Stimulated activated naive CD4-positive, alpha-beta T cell (primary cell): ENCODE measurements at places on chromosomes 11 and 22.

GRCh38 chr11:6611963-6612212 is 128 bp downstream of the TAF10 start:
- DNase-seq, result no peak

- no peak for DNase-seq
Observed at GRCh38 chr11:131052367-131052766, 136.1 kb upstream of the SNX19 start.

- DNase-seq, result no peak
Observed at GRCh38 chr11:126890561-126890960, 110.0 kb downstream of the KIRREL3 start.

GRCh38 chr11:134294664-134295063 is 18.5 kb downstream of the GLB1L3 start:
- DNase-seq, result no peak

DNA sequence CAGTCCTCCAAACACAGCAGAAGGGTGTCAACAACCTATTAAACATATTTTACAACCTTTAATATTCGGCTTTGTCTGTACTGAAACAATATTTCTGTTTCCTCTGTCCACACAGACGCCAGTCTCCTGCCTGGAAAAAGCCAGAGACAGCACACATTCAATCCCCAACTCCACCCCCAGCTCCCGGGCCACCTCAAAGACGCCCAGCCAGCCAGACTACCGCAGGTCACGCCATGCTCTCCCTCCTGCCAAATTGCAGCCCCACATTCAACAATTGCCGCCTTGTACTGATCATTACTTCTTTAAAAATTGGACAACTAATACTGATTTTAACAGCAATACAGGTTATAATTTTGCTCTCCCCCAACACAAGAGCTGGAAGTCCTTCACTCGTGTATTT is 1.2 kb downstream of the SERGEF start:
- DNase-seq, result no peak

GRCh38 chr22:37019309-37020191 is at the start of the genes MPST and TST:
MPST (plus strand) TSS chr22:37019742; CDS start chr22:37019837, 95 bp downstream.
TST (minus strand) TSS chr22:37019447; CDS start chr22:37018732, 715 bp downstream.
- DNase-seq, result peak; percentile 17

DNA sequence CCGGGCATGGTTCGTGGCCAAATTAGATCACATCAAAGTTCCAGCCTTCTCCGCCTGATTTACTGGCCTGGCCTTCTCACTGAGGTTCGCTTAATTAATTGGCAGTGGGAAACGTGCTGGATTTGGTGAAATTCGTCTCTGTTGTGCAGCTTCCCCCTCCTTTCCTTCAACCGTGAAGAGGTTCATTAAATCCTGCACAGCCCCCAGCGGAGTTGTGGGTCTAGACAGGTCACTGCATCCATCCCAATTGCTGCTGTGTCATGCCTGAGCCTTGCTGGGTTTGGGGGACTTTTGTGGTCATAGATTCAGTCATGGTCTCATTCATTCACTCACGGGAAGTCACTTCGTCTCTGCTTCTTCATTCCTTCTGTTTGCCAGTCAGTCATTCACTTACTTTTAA is 90.0 kb downstream of the INSC start:
- no peak for DNase-seq

DNA sequence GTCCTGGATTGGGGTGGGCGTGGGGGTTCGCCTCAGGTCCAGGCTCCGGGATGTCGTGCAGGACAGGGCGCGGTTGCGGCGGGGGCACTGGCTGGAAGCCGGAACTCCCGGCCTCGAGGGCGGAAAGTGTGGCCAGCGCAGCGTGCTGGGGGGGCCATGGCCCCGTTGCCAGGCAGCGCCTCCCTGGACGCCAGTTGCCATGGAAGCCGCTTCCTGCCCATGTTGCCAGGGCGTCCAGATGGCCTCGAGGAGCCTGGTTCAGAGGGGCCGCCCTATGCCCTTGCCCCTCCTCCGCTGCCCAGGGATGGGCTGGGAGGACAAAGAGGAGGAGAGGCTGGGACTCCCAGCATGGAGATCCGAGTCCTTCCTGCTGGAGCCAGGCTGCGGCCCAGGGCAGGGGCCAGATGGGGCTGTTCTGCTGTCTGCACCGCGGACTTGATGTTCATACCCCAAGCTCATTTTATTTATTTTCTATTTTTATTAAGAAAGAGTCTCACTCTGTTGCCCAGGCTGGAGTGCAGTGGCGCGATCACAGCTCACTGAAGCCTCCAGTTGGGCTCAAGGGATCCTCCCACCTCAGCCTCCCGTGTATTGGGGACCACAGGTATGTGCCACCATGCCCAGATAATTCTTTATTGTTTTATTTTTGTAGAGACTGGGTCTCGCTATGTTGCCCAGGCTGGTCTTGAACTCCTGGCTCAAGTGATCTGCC is 4.6 kb upstream of the CCDC188 start:
- DNase-seq, result no peak

GRCh38 chr11:120400564-120401364 is 64.6 kb downstream of the ARHGEF12 start:
- DNase-seq, result no peak

DNA sequence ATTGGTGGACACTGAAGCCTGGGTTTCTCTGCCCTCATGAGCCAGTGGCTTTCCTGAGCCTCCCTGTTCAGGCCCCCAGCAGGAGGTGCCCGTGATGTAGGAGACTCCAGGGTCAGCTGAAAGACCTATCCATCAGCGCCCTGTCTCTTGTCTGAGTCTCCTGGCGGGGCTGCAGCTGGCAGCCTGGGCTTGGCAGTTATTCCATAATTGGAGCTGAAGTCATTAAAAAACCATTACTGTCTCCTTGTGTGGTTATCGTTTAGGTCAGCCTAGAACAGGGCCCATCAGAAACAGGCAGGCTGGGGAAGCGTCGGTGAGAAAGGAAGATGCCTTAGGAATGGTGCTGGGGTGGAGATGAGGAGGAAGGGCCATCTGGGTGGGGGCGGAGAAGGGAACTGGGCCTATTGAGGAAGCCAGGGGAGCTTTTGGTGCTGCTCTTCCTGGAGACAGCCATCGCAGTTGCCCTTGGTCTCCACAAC is 5.0 kb downstream of the TUB start:
- no peak for DNase-seq

- no peak for DNase-seq
Observed at GRCh38 chr22:20106205-20106848, 9.6 kb upstream of the RANBP1 start.

GRCh38 chr11:98559961-98560360 is 460.8 kb upstream of the CNTN5 start:
- DNase-seq, result no peak

GRCh38 chr11:109123816-109124787 is 297.9 kb upstream of the C11orf87 start:
- no peak for DNase-seq

DNA sequence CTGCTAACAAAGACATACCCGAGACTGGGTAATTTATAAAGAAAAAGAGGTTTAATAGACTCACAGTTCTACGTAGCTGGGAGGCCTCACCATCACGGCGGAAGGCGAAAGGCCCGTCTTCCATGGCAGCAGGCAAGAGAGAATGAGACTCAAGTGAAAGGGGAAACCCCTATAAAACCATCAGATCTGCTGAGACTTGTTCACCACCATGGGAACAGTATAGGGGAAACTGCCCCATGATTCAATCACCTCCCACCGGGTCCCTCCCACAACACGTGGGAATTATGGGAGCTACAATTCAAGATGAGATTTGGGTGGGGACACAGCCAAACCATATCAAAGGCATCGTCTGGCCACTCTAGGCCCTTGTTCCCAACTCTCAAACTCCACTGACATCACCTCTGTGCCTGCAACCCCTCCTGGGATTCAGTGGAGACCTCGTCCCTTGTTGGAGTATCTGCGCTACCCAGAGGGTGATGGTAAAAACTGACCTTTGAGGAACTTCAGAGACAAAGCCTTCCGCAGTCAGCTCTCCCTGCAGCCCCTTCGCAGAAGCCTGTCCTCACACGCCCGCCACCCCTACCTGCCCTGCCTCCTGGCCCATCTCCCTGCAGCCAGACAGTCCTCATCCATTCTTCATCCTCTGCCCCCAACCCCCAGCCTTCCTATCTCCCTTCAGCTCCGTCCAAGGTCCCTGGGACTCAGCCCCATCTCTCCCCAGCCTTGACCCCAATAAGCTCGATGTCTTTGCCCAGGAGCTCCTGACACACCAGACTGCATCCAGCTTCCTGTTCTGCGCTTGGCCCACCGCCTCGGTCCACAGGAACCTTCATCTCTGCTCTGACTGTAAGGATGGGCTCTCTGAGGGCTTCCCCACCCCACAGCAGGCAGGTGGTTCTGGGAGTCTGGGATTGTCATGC is 15.8 kb downstream of the CCND1 start:
- DNase-seq, result no peak

DNA sequence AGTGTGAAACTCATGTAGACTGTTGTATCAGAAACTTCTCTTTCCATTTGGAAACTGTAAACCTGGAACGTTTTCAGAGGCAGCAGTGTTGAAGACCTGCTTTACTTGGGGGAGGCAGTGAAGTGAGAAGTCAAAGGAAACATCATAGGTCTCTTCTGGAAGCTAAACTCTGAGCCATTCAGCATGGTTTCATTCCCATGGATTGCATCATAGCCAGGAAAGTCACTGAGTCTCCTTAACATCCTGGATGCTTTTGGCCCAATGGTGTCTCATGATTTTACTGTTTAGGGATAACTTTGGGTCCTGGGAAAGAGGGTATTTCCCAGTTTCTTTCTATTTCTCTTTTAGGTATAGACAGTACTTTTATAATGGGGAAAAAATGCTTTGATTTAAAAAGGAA is 153.2 kb upstream of the E2F8 start:
- DNase-seq, result no peak

GRCh38 chr11:106172386-106172991 is 95.0 kb downstream of the AASDHPPT start:
- no peak for DNase-seq

DNA sequence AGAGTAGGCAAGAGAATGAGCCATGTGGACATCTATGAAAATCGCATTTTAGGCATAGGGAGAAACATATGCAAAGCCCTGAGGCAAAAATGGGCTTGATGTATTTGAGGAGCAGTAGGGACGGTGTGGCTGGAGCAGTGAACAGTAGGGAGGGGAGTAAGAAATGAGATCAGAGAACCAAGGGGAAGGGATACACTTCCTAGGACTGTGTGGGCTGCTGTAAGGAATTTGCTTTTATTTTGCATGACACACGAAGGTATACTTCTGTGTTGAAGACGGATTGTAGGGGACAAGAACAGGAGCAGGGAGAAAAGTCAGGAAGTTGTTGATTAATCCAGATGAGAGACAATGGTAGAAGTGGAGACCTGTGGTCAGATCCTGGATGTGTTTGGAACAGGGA is 572.1 kb downstream of the JRKL start:
- DNase-seq, result no peak

DNA sequence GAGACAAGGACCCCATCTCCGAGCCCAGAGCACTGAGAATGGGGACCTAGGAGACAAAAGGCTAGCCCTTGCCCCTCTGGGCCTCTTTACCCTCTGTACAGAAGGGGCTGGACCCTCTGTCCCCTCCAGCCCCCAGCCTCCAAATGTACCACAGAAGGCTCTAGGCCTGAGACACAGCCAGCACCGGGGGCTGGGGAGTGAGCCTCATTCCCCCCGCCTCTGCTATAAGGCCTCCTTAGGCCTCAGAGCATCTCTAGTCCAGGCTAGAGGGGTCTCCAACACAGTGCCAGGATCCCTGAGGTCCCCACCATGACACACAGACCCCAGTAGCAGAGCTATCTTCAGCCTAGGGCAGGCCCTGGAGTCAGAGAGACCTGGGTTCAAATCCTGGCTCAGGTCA is 4.8 kb downstream of the SMTN start:
- no peak for DNase-seq

DNA sequence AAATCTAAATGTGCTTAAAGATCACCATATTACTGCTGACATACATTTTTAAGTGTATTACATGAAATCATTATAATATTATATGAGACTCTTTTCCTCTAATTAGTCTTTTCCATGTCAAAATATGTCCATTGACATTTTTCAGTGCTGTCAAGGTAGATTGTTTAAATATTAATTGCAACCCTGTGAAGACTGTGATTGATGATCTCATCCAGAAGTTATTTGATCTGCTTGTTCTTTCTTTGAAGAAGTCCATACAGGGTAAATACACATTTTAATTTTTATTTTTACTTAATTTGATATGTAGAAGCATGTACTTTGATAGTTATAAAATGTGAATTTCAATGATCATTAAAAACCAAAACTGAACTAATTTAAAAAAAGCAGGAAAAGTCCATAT is 38.4 kb downstream of the DYNC2H1 start:
- no peak for DNase-seq

DNA sequence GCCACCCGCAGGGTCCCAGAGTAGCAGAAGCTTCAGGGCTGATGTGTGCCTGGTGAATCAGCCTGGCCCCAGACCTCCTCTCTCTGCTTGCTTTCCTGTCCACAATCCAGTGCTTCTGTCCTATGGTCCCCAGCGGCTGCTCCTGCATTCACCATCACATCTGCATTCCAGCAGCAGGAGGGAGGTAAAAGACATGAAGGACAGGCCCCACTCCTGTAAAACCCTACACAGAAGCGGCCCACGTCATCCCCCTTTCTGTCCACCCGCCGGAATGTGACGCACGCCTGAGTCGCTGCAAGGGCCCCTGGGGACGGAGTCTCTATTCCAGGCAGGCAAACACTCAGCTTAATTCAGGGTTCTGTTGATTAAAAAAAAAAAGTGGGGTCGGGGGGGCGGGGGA is 58.3 kb downstream of the CDKN1C start:
- DNase-seq, result no peak

DNA sequence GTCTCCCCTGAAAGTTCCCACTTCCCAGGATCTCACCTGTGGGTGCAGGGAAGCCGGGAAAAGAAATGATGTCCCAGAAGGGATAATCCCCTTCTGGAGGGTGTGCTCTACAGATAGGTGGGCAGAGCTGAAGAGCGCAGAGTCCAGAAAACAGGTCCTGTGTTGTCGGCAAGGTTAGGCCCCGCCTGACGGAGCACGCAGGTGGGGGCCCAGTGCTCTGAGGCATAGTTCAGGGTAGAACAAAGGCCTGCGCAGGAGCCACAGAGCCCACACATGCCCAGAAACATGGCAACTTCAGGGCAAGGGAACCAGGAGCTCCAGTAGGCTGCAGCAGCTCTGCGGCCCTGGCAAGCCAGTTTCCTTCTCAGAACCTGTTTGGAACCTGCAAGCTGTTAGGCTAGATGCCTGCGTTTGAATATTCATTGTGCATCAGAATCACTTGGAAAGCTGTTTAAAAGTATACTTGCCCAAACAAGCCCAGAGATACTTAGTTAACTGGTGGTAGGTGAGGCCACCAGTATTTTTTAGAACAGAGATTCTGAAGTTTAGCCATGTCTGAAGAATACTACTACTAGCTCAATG is 386.6 kb downstream of the BUD13 start:
- DNase-seq, result no peak

GRCh38 chr11:77178150-77178549 is 50.1 kb downstream of the MYO7A start:
- DNase-seq, result no peak

- no peak for DNase-seq
Observed at GRCh38 chr22:42177891-42178336, 47.3 kb upstream of the CYP2D6 start.

- no peak for DNase-seq
Observed at GRCh38 chr22:20528405-20528978, 21.1 kb downstream of the MED15 start.

GRCh38 chr11:7381937-7382336 is 103.4 kb upstream of the OLFML1 start:
- no peak for DNase-seq

GRCh38 chr11:131626788-131627187 is 256.4 kb downstream of the NTM start:
- no peak for DNase-seq

GRCh38 chr11:121268581-121268980 is 24.0 kb upstream of the SC5D start:
- no peak for DNase-seq
